ENCODE measurements at places on chromosomes 16 and 17.

GRCh38 chr17:80260791-80261158 is at the start of gene RNF213:
Gene RNF213 (plus strand): TSS chr17:80260852. CDS start chr17:80263682, 2,830 bp downstream.
- DNase-seq, result peak; percentile 68

GRCh38 chr16:67443265-67443664 is 12.3 kb downstream of the HSD11B2 start:
- no peak for DNase-seq

DNA sequence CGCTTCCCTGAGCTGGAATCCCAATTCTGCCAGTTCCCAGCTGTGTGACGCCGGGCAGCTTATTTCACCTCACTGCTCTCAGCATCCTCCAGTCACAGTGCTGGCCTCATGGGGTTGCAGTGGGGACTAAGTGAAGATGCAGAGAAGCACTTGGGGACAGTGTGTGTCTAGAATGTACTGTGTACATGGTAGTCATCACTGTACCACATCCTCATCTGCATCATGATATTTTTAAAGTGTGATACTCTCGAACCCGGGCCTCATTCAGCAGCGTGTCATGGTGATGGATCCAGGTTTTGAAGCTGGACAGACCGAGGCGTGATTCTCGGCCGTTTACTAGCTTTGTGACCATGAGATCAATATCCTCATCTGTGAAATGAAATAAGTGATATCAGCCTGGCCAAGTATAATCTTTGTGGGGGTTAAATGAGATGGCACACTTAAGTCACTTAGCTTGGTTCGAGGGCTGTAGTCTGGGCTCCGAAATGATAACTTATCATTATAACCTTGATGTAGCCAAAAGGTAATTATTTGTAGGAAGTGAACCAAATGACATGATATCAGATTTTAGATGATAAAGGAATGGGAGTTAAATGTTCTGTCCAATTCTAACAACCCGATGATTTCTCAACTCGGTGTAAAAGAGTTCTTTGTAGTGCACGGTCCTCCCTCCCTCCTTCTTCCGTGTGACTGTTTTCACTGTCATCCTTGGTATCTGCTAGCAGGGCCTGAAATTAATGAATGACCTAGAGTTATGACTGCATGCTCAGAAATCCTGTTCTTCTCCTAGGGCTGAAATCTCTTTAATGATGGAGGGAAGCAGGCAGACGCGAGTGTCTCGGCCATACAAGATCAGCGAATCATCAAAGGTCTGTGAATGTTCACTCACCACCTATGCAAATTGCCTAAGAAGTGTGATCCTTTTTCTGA is 2.0 kb downstream of the KLHL36 start:
- no peak for DNase-seq

DNA sequence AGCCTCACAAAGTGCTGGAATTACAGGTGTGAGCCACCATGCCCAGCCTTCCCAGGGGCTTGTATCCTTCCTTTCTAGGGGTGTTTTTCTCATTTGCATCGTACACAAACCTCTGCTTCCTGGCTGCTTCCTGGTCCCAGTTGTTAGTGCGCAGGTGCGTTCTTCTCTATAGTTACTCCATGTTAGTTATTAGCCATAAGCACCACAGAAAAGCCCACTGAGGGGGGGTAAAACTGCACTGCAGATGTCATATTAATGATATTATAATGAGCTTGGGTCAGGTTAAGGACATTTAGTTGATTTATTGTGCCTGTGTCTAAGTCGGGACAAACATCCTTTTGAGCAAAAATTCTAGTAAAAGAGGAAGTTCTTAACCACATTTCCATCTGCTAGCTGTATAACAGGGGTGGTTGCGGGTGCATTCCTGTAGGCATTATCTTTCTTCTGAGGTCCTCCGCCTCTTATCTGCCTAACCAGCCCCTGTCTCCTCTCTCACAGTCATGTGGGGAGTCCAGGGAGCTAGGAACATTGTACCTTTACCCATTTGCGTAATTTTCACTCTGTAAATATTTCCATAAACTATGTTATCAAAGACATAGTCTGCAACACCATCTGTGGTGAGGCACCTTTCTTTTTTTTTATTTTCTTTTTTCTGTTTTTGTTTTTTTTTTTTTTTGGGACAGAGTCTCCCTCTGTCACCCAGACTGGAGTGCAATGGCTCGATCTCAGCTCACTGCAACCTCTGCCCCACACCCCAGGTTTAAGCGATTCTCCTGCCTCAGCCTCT is 23.6 kb upstream of the ATF7IP2 start:
- no peak for DNase-seq

- no peak for DNase-seq
These were observed 15.4 kb upstream of the WDR45B start for GRCh38 chr17:82663381-82664275.

DNA sequence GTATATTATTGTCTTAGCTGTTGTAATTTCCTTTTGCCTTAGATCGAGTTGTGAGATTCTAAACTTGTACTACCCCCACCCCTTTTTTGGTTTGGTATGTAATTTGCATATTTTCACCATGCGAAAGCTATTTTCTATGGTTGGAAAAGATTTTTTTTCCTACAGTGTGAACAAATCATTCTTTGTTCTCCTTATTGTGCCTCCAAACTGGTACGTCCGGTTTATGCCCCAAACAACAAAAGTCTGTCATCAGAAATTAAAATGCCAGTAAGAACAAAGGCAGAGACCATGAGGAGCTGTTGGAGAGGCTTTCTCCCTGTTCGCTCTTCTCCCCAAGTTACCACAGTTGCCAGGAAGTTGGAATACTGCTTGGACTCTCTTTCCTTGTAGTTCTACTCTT is 66.1 kb downstream of the BCAS3 start:
- DNase-seq, result no peak

GRCh38 chr16:67857547-67858233 is 10.2 kb upstream of the CENPT start:
- no peak for DNase-seq

DNA sequence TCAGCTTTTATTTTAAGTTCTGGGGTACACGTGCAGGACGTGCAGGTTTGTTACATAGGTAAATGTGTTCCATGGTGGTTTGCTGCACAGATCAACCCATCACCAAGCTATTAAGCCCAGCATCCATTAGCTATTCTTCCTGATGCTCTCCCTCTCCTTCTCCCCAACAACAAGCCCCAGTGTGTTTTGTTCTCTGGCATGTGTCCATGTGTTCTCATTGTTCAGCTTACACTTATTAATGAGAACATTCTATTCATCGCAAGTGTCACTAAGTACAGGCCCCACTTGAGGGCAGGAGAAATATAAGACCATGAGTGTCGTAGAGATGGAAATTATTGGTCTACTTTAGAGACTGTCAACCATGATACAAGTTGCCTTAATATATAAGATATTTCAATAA is 615.1 kb downstream of the CDH8 start:
- DNase-seq, result no peak

DNA sequence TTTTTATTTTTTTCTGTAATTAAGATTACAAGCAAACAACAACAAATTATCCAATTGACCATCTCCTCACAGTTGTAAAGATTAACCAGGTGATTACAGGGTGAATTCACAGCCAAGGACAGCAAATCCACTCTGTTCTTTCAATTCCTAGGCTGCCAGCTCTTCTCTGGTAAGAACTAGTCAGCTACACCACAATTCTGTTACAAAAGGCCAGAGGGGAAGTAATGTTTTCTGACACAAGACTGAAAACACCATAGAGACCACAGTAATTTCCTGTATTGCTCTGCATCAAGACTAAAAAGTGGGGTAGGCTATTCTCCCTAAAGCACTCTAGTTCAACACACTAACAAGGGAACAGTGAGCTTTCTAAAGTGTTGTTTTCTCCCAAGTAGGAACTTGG is 10.6 kb downstream of the CA10 start:
- no peak for DNase-seq

DNA sequence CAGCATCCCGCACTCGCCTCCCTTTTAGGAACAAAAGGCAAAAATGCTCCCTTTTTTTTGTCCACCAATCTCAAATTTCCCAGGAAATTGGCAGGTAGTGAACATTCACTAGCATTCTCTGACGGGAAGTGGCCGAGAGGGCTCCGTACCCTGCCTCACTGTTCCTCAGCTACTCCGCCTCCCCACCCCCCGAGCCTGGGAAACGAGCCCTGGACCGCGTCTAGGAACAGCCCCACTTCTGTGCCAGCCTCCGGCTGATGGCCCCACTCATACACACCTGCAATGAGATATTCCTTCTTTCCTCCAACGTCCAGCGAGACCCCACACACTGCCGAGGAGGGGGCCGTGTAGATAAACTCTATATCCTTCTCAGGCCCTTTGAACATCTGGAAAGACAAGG is 30.0 kb upstream of the USP36 start:
- DNase-seq, result no peak

DNA sequence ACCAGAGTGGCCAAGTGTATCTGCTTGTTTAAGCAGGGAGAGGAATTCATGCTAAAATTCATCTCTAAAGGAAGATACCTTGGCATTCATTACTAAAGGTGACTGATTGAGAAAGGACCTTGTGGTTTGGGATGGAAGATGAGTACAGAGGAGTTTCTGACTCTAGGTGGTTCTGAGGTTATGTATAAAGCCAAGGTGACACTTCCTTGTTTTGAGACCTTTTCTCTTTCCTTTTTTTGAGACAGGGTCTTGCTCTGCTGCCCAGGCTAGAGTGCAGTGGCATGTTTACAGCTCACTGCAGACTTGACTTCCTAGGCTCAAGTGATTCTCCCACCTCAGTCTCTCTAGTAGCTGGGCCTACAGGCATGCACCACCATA is 9.1 kb downstream of the ABHD15 start:
- no peak for DNase-seq

DNA sequence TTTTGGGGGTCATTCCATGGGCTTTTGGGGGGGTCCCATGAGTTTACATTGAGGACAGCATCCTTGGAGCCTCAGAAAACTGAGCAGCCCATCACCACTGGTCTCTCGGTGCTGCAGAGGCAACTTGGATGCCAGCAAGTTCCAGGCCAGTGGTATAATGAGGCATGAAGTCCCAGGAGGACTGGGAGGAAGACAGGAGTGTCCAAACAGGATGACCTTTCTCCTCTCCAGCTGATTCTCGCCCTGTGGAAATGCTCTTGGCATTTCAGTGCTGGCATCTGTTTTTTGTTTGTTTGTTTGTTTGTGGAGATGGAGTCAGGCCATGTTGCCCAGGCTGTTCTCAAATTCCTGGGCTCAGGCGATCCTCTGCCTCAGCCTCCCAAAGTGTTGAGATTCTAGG is 347.6 kb downstream of the SNX29 start:
- no peak for DNase-seq

- DNase-seq, result peak; percentile 85
These were observed at the start of the genes CXCL16 and ZMYND15 for GRCh38 chr17:4739122-4740024. Gene CXCL16 (minus strand): TSS chr17:4739928. CDS start chr17:4739339, 589 bp downstream. Gene ZMYND15 (plus strand): TSS chr17:4739833. CDS start chr17:4740549, 716 bp downstream.

DNA sequence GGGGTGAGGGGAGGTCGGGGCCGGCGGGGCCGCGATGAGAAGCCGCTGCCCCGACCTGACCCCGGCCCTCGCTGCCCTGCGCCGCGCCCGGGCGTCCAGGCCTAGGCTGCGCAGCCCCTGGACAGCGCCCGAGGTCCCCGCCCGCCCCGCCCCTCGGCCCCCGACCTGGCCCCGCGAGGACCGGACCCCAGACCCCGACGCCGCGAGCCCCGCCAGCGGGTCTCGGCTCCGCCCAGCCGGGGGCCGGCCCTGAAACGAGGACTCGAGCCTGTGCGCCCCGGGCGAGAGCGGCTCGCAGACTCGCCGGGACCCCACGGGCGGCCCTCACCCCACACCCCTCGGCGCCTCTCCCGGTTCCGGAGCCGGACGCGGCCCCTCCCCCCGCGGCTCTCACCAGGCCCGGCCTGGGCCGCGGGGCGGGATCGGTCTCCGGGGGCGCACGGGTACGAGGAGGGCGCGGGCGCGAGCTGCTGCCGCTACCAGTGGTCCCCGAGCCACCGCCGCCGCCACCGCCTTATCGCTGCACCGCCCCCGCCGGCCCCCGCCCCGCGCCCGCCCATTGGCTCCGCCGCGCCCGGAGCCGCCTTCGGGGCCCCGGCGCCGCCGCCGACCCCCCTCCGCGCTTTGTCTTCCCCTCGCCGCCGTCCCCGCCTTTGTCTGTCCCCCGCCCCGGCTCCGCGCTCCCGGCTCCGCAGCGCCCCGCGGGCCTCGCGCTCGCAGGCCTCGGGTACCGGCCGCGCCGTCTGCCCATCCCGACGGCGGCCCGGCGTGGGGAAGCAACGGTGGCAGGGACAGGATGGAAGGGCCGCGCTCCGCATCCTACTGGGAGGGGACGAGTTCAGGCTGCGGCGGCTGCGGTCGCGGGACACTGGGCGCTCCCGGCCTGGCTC is at the start of gene LIMD2:
LIMD2 (minus strand) TSS at position 488 of the 890 bp plus-strand sequence. CDS start 827 bp downstream, outside the sequence.
- peak; percentile 70 for DNase-seq

DNA sequence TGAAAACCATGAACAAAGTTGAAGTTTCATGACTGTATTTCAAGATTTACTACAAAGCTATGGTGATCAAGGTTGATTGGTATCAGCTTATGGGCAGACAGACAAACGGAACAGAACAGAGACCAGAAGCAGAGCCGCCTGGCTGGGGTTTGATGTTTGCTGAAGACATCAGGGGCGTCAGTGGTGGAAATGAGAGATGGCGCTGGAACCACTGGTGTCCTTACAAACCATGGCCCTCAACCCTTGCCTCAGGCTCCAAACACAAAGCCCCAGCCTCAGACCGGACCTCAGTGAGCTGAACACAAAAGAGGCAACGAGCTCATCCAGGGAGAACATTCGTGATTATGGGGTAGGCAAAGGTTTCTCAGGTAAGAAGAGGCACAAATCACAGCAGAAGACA is 113.0 kb upstream of the METRNL start:
- DNase-seq, result no peak

DNA sequence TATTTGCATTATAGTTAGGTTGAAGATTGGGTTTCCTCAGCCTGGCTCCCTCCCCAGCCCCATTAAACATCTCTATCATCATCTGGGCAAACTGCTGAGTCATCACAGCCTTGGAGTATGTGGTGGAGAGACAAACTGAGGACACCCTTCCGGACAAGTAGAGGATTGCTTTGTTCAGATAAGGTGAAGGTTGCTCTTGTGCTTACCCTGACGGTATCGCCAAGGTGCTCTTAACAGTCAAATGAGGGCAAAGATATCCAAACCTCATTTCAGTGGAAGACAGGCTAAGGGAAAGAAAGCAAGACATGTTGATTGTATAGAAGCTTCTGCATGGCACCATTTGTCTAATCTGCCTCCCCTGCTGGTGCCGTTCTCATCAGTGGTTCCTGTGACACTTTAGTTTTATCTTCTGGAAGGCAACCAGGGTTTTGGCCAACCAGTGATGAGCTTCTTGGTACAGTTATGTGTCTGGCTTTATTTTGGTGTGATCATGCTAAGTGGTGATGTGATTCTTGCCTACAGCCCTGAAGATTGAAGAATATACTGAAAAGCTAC is 56.9 kb upstream of the LGALS9 start:
- no peak for DNase-seq

DNA sequence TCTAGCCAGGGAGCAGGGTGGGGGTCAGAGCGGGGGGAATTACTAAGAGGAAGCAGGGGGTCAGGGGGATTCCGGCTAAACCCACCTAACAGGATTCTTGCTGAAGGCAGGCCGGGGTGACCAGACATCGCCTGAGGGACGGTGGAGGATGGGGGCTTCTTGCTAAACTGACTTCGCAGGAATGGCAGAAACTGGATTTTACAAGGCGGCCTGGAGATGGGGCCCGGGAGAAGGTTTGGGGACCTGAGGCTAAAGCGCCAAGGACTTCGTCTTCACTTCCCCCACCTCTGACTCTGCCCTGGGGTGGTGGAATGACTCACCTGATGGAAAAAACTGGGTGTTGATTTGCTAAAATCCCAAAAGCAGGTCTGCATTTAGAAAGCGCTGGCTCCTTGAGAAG is 23.5 kb downstream of the LGALS3BP start:
- no peak for DNase-seq

- DNase-seq, result no peak
These were observed 80.1 kb downstream of the VAT1L start for GRCh38 chr16:77868478-77868877.

GRCh38 chr17:72409405-72410002 is 288.7 kb downstream of the SOX9 start:
- no peak for DNase-seq
